Activated CD8-positive, alpha-beta memory T cell treated with anti-CD3 and anti-CD28 coated beads for 36 hours (primary cell): ENCODE measurements at places on chromosomes 16 and 17. TPM values are rescaled to one million over a fixed set of nuclear protein-coding genes. Genes with fewer than 3 reads are reported as not detected.

Gene ITGAL
- total RNA-seq = 222 TPM

Gene PDIA2
- total RNA-seq = not detected

Gene TAT
- not detected for total RNA-seq

Gene PRSS27
- 1.3 TPM for total RNA-seq

Gene SEZ6
- not detected for total RNA-seq

Gene NPIPA3
- total RNA-seq = 0.82 TPM

Gene WDR90
- 87.3 TPM for total RNA-seq

Gene NRN1L
- 0.59 TPM for total RNA-seq

Gene SLC7A5
- 441 TPM for total RNA-seq

Gene ZNF469
- total RNA-seq = 1.5 TPM

Gene DECR2
- 8.2 TPM for total RNA-seq

Gene NEUROD2
- not detected for total RNA-seq

Gene SLC12A3
- total RNA-seq = not detected

Gene SGCA
- total RNA-seq = not detected

Gene SLC4A1
- not detected for total RNA-seq

Gene TSNAXIP1
- total RNA-seq = 0.84 TPM

Gene LGALS9B
- not detected for total RNA-seq

Gene ZNF597
- total RNA-seq = 1.9 TPM

Gene PLCG2
- 16.6 TPM for total RNA-seq

Gene EXOC3L1
- not detected for total RNA-seq

Gene SLC22A31
- total RNA-seq = not detected

Gene IL21R
- 86.4 TPM for total RNA-seq

Gene SMIM36
- not detected for total RNA-seq

Gene TERB1
- 0.30 TPM for total RNA-seq

Gene DLX4
- total RNA-seq = 0.67 TPM

Gene BTBD17
- total RNA-seq = not detected

Gene NF1
- 24.0 TPM for total RNA-seq

Gene CCR7
- 120 TPM for total RNA-seq

Gene SLC5A10
- total RNA-seq = not detected

Gene FN3K
- total RNA-seq = 1.8 TPM

Gene BEAN1
- not detected for total RNA-seq

Gene KRT13
- not detected for total RNA-seq

Gene MYH2
- total RNA-seq = not detected

Gene KRTAP17-1
- not detected for total RNA-seq

Gene BRIP1
- 15.5 TPM for total RNA-seq

Gene C16orf46
- total RNA-seq = 0.51 TPM

Gene PPP1R27
- total RNA-seq = not detected

Gene TGFB1I1
- 0.48 TPM for total RNA-seq

Gene ZG16
- total RNA-seq = not detected

Gene KRT25
- not detected for total RNA-seq

Gene MSI2
- 56.5 TPM for total RNA-seq

Gene CENPX
- total RNA-seq = 158 TPM

Gene NOS2
- not detected for total RNA-seq

Gene ST6GALNAC2
- not detected for total RNA-seq

Gene GSE1
- total RNA-seq = 30.0 TPM

Gene KRTAP9-4
- total RNA-seq = not detected

Gene SPATA32
- total RNA-seq = 0.25 TPM

Gene UTS2R
- total RNA-seq = not detected
